ENCODE measurements at places on chromosomes 1 and 21.

DNA sequence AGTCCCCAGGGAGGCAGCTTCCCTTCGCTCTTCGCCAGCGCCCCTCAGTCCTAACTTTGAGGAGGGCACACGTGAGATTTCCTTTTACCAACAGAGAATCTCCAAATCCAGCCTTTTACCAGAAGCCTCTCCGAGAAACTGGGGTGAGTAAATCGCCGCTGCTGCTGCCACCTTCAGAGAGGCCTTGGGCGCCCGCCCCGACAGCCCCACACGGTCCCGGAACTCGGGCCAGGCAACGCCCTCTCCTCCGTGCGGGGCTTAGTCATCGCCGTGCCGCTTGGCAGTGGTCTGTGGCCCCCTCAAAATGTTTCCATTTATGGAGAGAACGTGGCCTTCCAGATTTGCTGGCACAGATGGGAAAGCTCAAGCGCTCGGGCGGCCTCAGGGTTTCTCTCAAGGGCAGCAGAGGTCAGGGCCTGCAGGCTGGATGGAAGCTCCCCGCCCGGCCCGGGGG, 41.4 kb upstream of the COL6A2 start:
- no peak for DNase-seq

GRCh38 chr1:212467843-212468482, 35.2 kb downstream of the NENF start:
- no peak for DNase-seq

DNA sequence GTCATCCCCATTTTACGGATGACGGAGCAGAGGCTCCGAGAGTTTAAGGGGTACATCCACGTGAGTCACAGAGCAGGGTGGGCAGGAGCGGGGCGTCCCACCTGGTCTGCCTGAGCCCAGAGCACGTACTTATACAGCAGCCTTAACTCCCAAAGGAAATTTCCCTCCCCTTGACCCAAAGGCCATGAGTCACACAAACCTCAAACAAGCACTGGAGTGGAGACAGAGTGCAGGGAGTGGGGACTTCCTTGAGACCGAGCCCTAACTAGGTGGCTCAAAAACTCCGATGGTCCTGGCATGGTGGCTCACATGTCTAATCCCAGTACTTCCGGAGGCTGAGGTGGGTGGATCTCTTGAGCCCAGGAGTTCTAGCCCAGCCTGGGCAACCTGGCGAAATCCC, 141.6 kb upstream of the KLHDC7A start:
- DNase-seq = no peak

GRCh38 chr1:205652984-205653383, 21.2 kb upstream of the ELK4 start:
- no peak for DNase-seq

- DNase-seq = no peak
Observed at GRCh38 chr1:210669951-210670350, 341.2 kb downstream of the HHAT start.

- no peak for DNase-seq
Observed at GRCh38 chr1:152182431-152182830, 23.4 kb upstream of the RPTN start.
